ENCODE measurements at places on chromosomes 1 and 21. TPM values are rescaled to one million over a fixed set of nuclear protein-coding genes. Genes with fewer than 3 reads are reported as not detected.

DNA sequence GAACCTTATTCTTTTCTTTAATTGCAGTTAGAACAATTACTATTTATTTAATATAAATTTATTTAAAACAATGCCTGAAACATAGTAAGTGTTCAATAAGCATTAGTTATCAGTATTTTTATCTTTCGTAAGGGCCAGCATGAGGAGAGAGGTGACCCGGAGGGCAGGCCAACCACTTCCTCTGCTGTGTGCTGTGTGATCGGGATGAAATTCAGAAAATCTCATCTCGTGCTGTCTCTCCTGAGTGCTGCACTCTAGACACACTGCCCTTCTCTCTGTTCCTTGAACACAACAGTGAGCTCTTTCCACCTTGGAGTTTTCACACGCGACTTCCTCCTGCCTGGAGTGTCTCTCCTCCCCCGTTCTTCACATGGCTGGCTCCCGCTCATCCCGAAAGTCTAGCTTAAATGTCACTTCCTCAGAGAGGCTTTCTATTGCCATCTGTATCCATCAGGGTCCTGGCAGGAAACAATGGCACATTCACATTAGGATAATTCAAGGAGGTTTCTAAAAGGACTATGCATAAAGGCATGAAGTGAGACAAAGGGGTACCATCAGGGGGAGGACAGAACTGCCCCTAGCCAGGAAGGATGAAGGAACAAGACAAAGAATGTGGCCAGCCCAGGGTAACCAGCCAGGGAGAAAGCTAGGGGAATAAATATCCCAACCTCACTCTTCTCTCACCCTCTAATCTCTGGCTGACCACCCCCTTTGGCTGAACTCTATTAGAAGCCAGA, 142.6 kb upstream of the GJB5 start:
- no peak for DNase-seq

NFYC gene
- 35.2 TPM for polyA plus RNA-seq

PCP4L1 gene
- not detected for polyA plus RNA-seq

DNA sequence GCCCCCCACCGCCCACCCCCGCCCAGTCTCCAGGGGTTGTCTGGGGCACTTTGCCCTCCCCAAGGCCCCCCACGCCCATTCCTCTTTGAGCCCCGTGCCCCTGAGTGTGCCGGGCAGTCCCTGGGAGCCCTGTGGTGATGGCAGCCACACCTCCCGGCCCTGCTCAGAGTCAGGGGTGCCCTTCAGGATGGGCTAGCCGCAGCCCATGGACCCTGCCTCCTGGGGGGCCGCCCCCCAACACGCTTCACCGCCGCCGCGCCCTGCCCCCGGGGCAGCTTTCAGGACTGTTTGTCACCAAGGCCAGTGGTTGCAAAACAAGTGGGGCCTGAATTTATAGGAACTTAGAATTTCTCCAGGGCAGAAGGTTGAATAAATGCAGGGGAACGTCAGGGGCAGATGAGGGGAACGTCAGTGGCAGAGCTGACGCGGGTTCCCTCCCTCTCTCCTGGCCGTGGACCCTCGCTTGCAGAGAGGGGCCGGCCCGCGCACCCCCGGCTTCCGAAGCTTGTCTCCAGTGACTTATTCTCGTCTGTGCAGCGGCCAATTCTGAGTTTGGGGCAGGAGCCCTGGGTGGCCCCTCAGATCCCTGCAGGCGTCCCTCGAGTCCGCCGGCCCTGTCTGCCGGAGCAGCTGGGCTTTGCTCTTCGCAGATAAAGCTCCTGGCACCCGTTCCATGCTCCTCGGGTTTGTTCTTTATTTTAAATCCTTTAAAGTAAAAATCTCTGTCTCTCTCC, 41.2 kb upstream of the ADARB1 start:
- no peak for DNase-seq

NPHS2 gene
- not detected for polyA plus RNA-seq

GRCh38 chr1:60133000-60133673, 59.6 kb upstream of the C1orf87 start:
- DNase-seq, result no peak

- DNase-seq, result no peak
These were observed 13.4 kb downstream of the KIF21B start for GRCh38 chr1:201009962-201010645.

All from A549 (cell line).